ENCODE measurements at places on chromosomes 6 and 20.

DNA sequence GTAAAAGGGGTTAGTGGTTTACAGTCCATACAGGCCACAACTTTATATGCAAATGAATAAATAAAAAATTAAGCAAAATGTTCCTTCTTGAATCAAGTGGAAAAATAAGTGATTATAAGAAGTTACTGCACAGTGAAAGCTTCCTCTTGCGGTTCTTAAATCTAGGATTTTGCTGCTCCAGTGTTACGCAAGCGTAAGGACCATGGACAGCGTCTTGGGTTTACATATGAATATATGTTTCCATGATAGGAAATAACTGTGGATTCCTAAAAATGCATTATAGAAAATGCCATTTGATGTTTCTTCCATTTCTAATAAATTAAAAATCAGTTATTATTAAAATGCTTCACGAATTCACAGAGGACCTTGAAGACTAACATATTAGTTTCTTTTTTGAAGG is 176.6 kb upstream of the POU3F2 start:
- DNase-seq, result peak; percentile 55

DNA sequence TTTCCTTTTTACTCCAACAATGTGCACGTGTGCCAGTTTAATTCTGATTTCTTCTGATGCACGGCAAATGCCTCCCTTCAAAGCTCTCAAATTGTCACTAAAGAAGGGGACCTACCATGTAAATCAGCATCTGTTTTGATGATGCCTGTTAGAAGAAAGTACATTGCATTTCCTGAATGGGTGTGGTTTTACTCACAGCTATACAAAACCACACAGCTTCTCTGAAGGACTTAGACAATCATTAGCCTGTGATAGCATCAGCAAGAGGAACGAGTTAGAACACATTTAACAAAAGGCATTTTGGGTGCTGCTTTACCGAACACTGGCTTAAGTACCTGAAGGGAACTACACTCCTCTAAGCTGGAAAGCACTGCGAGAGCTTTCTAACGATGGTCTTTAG is 109.4 kb downstream of the ATXN1 start:
- DNase-seq, result no peak

DNA sequence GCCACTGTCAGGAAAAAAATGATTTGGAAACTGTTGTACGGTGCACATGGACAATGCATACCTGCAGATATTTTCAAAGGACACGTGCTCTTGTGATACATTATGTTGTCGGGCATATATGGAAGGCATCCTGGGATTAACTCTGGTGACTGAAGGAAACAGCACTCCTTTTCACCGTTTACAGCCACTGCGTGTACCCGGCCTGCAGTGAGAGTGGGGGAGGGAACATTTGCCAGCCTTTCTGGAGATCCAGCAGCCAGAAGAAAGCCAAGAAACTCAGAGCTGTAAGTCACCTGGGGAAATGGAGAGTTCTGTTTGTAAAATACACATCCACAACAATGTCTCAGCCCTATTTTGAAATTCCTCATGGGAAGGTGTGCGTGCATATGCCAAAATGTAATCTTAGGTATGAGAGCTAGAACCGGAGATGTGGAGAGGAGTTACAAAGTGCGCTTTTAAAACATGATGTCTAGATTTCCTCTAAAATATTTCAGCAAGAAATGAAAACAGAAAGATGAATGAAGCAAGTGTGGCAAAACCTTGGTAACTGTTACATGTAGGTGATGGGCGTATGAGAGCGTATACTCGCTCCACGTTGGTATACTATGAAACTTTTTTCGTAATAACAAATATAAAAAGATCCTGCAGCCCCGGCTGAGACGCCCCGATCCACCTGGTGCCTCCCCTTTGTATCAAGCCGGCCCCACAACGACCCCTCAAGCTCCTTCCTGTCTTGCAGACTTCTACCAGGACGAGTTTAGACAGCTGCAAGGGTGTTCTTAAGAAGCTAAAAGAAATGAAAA is 8.6 kb upstream of the FOXF2 start:
- DNase-seq, result no peak

- no peak for DNase-seq
Observed at GRCh38 chr20:11260611-11261010, 586.8 kb upstream of the JAG1 start.

DNA sequence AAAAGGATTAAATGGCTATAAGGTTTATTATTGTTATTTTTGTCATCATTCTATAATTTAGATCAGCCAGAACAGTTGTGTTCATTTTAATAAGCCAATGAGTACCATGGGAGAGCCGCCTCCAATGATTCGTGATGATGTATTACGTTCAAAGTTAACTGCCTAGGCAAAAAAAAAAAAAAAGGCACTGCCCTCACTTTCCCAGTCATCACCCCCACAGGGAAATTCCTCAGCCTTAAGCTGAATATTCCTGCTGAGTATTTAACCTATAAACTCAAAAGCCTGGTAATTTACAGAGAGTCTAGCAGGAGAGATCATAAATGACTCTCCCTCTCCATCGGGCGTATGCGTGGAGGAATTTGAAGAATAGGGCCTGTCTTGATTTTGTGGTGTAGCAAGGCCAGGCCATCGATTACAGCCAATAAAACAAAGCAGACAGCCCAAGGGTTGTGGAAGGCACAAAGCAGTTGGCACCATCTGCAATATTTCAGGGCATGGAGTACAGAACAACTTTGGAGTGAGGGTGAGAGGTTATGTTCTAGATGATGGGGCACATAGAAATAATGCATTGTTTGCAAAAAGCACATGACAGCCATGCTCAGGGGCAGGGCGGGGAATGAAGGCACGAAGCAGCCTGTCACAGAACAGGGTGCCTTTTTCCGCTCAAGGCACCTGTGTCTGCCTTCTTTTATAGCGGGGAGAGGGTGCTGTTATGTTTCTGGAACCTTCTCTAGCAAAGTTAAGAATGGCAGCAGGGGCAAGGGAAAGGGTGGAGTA is 138.2 kb upstream of the DTNBP1 start:
- peak; percentile 13 for DNase-seq

- no peak for DNase-seq
Observed at GRCh38 chr6:149847939-149848267, 16.3 kb downstream of the LRP11 start.

GRCh38 chr20:61668771-61669503 is 396.7 kb downstream of the TAF4 start:
- no peak for DNase-seq

- no peak for DNase-seq
Observed at GRCh38 chr6:117574198-117574597, 28.1 kb downstream of the GOPC start.

GRCh38 chr20:36490191-36490590 is 51.1 kb upstream of the MYL9 start:
- peak; percentile 32 for DNase-seq

DNA sequence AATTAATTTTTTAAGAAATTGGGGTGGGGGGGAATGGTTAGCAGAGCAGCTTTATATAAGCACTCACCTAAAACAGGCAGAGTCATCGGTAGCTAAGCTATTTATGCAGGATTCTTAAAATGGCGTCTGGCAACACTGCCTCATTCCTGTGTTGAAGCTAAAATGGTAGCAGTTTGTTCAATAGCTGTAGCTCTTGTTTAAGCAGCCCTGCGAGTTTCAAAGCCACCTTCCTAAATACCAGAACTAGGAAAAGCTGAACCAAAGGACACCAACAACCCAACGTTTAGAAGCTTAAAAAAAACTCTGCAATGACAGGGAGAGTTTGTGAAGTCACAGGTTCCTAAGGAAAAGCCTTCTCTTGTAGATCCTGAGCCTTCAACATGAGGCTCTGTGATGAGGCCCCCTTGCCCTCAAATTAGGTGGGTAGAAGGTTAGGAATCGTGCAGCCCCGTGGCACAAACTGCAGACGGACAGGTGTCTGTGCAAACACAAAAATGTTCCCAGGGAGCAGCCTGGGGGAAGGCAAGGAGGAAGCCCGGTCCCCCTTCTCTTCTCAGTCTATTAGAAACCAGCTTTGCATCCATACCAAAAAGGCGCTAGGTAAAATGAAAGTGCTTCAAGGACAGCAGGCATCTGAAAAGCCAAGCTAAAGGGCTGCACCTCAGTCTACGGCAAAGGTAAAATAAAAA is 4.7 kb downstream of the ZMYND8 start:
- DNase-seq, result no peak

GRCh38 chr6:9461188-9461587 is 953.7 kb downstream of the TFAP2A start:
- DNase-seq, result no peak

DNA sequence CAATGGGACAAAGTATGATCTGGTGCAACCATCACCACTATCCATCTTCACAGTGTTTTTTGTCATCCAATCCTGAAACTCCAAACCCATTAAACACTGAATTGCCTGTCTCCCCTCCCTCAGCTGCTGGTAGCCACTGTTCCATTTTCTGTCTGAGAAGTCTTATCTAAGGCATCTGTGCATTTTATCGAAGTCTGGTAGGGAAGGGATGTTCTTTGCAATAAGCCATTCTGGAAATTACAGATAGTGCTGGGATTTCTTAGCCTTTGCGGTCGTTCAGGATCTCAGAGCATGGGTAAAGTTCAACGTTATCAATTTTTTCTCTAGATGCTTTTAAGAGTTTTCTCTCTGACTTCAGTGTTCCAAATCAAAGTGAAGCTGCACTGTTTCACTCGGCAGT is 24.1 kb downstream of the KIF25 start:
- no peak for DNase-seq

GRCh38 chr6:33405386-33405940 is 5.4 kb upstream of the PHF1 start:
- no peak for DNase-seq

GRCh38 chr6:136791296-136792094 is 782 bp downstream of the MAP3K5 start:
- DNase-seq, result peak; percentile 23

DNA sequence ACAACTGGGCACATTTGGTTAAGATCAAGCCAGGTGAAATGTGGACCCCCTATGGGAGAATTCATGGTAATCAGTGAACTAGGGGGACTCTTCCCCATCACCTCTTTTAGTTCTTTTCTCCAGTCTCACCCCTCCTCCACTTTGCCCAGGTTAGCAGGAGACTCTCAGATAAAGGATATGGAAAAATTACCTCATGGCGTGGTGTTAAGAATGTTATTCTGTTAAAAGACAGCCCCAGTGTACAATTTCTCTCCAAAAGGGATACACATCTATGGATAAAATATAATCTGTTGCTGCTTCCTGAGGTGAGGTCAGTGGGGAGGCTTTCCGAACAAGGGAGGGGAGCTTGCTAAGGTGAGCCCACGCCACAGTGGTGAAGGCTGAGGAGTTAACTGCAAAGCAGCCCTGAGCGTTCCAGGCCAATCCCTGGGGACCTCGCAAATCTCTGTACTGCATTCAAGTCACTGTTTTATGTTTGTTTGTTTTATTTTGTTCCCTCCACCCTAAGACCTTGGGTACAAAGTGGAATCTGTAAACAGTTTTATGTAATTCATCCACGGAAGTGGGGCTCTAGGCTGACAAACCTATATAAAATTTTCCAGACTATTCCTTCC is 52.0 kb downstream of the ADGRF1 start:
- no peak for DNase-seq

- no peak for DNase-seq
Observed at GRCh38 chr6:140355476-140355875, 981.0 kb upstream of the CITED2 start.

- DNase-seq, result peak; percentile 53
Observed at GRCh38 chr6:4224067-4224978, 88.9 kb upstream of the ECI2 start.

- no peak for DNase-seq
Observed at GRCh38 chr6:158043586-158044524, 62.2 kb downstream of the SYNJ2 start.

DNA sequence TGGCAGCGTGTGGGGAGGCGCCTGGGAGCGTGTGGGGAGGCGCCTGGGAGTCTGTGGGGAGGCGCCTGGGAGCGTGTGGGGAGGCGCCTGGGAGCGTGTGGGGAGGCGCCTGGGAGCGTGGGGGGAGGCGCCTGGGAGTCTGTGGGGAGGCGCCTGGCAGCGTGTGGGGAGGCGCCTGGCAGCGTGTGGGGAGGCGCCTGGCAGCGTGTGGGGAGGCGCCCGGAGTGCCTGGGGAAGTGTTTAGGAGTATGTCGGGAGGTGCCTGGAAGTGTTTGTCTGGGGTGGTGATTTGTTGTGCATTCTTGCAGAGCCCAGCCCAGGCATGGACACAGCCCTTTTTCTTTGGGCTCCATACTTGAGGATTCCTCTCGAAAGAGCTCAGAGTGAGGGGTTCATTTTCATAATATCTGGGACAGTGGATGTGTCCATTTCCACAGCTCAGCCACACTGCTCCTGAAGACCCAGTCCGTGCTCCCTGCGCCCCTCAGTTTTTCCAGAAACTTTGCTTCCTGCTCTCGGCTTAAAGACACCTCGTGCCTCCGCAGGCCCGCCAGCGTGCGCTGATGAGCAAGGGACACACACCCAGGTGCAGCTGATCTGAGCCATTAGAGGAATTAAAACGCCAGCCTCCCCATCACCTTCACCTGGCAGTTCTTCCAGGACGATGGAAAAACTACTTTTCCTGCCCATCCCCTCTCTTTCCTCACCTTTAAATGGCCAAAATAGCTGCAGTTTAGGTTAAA is 172.2 kb upstream of the THBS2 start:
- DNase-seq, result peak; percentile 32

GRCh38 chr6:163346497-163346961 is 68.0 kb upstream of the QKI start:
- DNase-seq, result no peak

- no peak for DNase-seq
Observed at GRCh38 chr6:138182939-138183789, 21.4 kb downstream of the ARFGEF3 start.

GRCh38 chr6:100185615-100186014 is 191.6 kb upstream of the MCHR2 start:
- no peak for DNase-seq

DNA sequence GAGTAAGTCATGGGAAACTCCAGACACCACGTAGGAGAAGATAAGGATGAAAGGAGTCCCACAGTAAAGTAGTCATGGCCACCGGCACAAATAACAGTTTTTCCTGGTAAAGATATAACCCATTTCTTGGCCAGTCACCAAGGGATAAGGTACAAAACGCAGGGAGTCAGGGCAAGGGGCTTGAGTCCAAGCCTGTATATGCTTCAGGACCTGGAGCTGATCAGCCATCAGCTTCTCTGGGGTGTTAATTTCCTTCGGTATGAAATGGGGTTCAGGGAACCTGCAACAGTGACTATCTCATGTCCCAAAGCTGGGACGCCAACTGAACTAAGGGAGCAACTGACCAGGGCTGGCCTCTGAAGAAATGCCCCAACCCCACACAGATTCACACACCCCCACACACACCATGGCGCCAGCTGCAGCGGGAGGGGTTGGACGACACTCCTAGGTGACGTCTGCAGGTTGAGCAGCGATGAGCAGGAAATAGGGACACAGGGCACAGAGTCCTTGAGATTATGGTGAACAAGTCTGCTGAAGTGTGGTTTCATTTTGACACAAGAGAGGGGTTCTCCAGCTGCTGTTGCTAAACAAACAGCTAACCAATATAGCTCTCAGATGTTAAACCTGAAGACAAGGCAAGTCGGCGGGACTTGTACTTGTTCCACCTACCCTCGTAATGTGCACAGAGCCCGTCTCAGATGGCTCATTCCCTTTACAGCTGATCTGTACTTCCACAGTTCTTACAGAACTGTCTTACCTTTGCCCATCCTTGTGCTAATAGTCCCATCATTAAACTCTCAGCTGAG is 7.4 kb upstream of the ADTRP start:
- no peak for DNase-seq

- DNase-seq, result no peak
Observed at GRCh38 chr6:47348316-47348863, 38.7 kb upstream of the TNFRSF21 start.

Data from fibroblast of skin of abdomen (primary cell).